ENCODE measurements at places on chromosomes 12 and 14.

GRCh38 chr12:22447223-22447622 lies 97.1 kb downstream of the C2CD5 start:
- no peak for DNase-seq

DNA sequence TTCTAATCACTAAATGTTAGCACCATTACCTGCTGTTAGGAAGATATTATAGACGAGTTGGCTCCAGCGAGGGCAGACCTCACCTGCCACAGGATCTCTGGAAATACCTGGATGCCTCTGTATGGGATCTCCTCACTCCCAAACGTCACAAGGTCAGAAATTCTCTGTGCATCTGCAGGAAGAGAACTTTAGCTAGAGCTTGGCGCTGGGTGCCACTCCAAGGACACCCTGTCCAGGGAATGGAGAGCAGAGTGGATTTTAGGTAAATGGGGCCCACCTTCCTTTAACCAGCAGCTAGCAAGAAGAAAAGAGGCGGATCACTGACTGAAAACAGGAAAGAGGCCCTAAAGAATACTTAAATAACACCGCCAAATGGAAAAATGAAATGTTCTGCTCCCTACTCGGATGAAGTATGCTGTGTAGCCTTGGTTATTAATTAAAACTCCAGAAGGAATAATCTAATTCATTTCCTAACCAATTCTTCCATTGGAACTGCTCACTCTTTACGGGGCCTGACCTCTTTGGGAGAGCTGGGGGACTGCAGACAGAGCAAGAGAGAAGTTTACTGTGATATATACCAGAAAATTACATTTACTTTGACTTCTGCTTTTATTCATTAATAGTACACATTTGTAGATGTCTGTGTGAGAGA lies 4.2 kb upstream of the FOXG1 start:
- DNase-seq, result peak; percentile 8

GRCh38 chr14:35480119-35480769 lies 53.7 kb upstream of the INSM2 start:
- DNase-seq, result no peak

DNA sequence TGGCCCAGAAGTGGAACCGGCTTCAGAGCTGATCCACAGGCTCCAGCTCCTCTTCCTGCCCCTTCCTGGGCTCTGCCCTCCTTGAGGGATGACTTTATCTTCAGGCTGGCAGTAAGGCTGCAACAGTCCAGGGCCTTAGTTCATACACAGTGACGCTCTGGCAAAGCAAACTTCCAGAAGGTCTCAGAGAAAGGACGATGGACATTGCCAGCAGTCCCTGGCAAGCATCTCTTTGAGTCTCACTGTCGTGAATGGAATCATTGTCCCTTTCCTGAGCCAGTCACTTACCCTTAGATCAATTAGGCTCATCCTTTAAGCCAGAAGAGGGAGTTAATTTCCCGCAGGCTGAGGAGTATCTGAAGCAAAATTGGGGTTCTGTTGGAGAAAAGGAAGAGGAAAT lies 8.6 kb downstream of the AK7 start:
- no peak for DNase-seq

DNA sequence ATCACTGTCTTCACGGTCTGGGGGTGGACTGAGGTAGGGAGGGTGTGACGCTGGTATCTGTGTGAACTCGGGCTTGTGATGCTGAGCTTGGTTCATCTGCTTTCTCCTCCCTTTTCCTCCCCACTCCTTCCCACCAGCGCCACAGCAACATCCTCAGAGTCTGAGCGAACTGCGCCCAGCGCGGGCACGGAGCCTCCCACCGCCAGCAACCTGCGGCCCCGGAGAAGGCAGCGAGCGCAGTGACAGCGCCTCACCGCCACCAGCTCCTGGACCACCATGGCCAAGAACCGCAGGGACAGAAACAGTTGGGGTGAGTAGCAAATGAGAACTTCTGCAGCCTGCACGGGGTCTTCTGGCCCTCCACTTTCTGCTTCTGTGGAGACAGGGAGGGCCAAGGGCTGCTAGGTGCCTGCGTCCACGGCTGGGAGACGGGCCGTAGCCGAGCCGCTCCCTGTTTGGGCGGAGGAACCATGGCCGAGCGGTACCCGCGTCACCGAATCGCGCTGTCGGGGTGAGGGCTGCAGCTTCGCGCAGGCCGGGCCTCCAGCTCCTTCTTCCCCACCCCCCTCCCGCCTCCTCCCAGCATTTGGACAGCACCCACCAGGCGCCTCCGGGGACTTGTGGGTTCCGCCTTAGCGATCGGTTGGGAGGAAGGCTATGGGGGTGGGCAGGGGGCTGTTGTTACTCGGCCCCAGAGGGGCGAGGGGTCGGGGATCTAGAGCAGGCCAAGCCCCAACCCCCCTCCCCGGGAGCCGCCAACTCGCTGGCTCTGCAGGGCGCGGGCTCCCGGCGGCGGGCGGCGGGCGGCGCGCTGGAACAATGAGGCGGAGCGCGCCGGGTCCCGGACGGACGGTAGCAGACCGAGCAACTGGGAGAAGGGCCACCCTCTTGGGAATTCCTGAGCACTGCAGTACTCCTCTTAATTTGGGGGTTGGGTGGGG lies at the start of gene ATL1:
Gene ATL1, plus strand, starts transcription at position 156 of the 941 bp plus-strand sequence. Its CDS starts 121 bp downstream, at position 277.
- peak; percentile 78 for DNase-seq

GRCh38 chr14:24146978-24147760 lies at the start of gene RNF31:
Gene RNF31, plus strand, starts transcription at chr14:24147498. Its CDS starts 201 bp downstream, at chr14:24147699.
- DNase-seq, result peak; percentile 97

DNA sequence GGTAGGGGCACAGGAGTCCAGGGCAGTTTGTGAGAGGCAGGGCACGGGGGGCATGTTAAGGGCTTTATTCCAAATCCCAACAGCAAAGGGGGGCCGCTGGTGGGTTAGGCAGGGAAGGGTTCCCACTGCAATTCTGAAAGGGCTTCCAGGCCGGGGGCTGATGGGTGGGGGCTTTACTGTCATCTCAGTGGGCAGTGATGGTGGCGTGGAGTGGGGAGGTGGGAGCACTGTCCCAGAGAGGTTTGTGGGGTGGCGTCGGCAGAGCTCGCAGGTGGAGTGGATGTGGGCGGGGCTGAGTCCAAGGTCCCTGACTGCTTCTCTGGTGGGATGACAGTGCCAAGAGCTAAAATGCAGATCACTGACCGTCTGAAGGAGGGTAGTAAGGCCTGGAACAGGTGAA lies 121.6 kb upstream of the EVL start:
- no peak for DNase-seq

DNA sequence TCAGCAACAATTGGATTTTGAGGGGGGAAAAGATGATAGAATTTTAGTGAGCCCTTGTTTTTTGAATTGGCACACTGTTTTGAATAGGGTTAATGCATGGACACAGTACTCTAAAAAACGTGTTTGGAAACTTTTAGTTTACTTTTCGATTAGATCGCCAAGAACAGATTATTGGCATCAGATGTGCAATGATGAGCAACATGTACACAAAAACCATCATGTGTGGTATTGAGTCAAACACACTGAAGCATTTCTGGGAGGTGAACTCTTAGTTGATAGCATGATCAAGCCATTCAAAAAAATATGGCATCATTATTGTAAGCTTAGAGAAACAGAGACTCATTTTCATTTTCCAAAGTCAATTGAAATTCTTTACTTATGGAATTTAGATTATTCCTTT lies 329.2 kb downstream of the ADAMTS20 start:
- no peak for DNase-seq

- DNase-seq, result no peak
Observed at GRCh38 chr14:38593476-38593875, 337.6 kb upstream of the CLEC14A start.

DNA sequence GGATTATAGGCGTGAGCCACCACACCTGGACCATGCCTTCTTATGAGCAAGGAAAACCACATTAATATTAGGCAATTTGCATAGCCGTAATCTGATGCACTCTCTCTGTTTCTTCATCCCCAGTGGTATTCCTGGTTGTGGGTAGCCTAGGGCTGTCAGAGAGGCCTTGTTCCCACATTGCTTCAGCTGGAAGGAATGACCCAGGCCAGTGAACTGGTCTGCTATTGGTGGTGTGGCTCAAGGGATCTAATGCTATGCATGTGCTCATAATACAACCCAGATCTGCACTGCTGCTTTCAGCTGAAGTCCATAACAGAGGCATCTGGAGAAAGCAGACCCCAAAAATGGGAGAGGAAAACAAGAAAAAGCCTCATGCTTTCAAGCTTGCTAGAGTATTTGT lies 33.1 kb upstream of the G2E3 start:
- DNase-seq, result no peak

DNA sequence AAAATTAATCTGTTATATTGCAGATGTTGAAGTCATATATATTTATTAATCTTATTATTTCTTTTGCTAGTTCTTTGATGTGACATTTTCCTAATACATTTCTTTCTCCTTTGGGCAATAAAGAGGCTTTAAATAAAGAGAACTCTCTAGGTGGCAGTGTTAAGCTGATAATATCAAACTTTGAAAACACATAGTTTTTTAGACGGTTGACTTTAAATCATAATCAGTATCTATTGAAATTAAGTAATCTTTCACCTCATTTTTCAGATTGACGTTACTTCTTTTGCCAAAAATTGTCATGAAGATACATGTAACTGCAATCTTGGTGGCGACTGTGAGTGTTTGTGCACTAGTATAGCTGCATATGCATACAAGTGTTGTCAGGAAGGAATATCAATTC lies 130.8 kb upstream of the PTPRQ start:
- peak; percentile 46 for DNase-seq

GRCh38 chr12:128111333-128111732 lies 155.6 kb upstream of the TMEM132C start:
- no peak for DNase-seq

DNA sequence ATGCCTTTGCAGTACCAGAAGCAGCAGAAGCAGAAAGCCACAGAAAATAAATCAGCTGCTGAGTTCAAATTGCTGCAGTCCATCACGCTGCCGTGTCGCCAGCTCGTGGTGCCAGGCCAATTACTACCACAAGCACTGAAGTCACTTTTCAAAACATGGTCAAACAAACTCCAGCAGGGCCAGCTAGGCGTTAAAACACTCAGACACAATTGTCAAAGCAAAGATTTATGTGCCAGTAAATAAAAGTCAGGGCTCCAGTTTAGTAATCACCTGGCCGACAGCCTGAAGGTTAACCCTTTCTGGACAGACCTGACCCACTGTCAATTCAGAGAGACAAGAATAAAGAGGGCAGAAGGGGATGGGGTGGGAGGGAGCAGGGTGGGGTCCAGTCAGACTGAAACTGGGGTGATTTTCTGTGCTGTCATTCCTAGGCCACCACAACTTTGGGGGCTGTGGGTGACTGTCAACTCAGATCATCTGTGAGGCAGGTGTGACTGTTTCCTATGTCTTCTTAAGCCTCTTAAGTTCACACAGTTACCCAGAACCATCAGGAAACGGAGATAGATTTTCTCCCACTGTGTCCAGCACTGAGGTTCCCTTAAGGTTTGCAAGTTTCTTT lies 109.8 kb upstream of the FUT8 start:
- no peak for DNase-seq

- DNase-seq, result no peak
Observed at GRCh38 chr12:96237035-96237434, 42.9 kb downstream of the ELK3 start.

DNA sequence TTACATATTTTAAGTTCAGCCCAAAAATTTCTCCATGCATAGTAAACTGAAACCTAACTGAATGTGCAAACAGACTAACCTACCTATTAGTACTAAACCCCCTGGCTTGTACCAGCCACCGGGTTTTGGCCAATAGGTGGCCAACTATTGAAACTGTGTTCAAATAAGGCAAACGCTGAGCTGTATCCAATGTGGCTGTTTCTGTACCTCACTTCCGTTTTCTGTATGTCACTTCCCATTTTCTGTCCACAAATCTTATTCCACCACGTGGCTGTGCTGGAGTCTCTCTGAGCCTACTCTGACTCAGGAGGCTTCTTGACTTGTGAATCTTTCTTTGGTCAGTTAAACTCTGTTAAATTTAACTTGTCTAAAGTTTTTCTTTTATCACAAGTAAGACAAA lies 6.0 kb upstream of the FBXO34 start:
- DNase-seq, result no peak

GRCh38 chr14:53147208-53147607 lies 5.9 kb downstream of the DDHD1 start:
- no peak for DNase-seq

GRCh38 chr12:120620624-120621023 lies 19.8 kb upstream of the CABP1 start:
- no peak for DNase-seq

- DNase-seq, result no peak
Observed at GRCh38 chr12:57105011-57105753, 6.0 kb downstream of the STAT6 start.

GRCh38 chr12:54412786-54413185 lies 6.3 kb downstream of the ITGA5 start:
- no peak for DNase-seq

DNA sequence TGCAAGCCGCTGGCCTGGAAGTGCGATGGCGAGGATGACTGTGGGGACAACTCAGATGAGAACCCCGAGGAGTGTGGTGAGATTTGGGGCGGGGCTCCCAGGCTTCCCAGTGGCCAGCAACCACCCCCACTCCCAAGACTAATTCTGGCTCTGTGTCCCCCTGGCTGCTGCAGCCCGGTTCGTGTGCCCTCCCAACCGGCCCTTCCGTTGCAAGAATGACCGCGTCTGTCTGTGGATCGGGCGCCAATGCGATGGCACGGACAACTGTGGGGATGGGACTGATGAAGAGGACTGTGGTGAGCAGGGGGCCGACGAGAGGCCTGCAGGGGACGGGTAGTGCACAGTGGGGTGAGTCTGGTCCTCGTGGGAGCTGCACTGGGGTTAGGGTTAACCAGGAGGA lies 12.1 kb upstream of the NXPH4 start:
- DNase-seq, result no peak

All from spinal cord (tissue), 10 donors.